ENCODE measurements at places on chromosomes 2 and 18. TPM values are rescaled to one million over a fixed set of nuclear protein-coding genes. Genes with fewer than 3 reads are reported as not detected.

The MAP3K19 gene
- total RNA-seq: not detected

The SRD5A2 gene
- 0.17 TPM for total RNA-seq

The GAL3ST2 gene
- total RNA-seq: not detected

The FAM237A gene
- not detected for total RNA-seq

The GRHL1 gene
- 6.2 TPM for total RNA-seq

The GBX2 gene
- 0.84 TPM for total RNA-seq

The FBXO48 gene
- total RNA-seq: 0.54 TPM

The RNF144A gene
- total RNA-seq: 23.5 TPM

The OTOF gene
- not detected for total RNA-seq

The SOWAHC gene
- 13.5 TPM for total RNA-seq

The KCNE4 gene
- 0.07 TPM for total RNA-seq

The SERPINB3 gene
- not detected for total RNA-seq

The ALKAL2 gene
- total RNA-seq: 2.8 TPM

The BMP10 gene
- total RNA-seq: not detected

The HEATR5B gene
- 18.3 TPM for total RNA-seq

DNA sequence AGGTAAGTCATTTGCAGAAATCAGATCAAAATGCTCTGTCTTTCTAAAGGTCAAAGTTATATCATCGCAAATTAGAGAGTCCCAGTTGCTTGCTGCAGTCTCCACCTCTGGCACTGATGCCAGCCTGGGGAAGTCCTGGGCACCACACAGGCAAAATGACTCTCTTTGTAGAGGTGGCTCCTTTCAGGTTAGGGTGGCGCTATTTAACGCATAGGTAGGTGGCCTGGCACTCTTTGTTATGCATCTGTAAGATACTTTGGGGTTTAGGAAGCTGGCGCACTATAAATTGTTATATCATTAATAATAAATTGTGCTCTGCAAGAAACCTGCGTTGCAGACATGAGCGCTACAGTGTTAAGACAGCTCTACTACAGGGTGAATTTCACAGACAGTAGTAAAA is 268.5 kb downstream of the ICOS start:
- DNase-seq: no peak

GRCh38 chr2:211854832-211855231 is 683.8 kb downstream of the ERBB4 start:
- no peak for DNase-seq

- no peak for DNase-seq
Measured at GRCh38 chr2:196244966-196245365, 73.6 kb upstream of the STK17B start.

DNA sequence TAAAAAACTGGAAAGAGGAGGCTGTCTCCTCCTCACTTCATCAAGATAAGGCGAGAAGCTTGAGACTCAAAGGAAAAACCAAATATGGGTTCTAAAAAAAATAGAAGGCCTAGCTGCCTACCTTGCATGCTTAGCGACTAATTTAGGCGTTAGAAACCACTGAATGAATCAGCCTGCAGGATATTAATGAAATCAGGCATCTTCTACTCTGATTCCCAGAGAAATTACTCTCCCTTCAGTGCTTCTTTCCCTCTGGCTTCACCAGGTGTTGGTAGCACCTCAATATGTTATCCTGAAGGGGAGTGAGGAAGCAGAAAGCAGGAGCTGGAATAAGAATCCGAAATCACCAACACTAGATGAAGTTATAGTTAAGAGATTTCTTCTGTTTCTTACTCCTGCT is 749.8 kb upstream of the NRXN1 start:
- DNase-seq: no peak

- no peak for DNase-seq
Measured at GRCh38 chr2:15729709-15730544, 138.3 kb downstream of the DDX1 start.

- no peak for DNase-seq
Measured at GRCh38 chr2:108449410-108450130, 564 bp downstream of the GCC2 start.

GRCh38 chr2:178066324-178066723 is 6.3 kb downstream of the PDE11A start:
- DNase-seq: no peak

DNA sequence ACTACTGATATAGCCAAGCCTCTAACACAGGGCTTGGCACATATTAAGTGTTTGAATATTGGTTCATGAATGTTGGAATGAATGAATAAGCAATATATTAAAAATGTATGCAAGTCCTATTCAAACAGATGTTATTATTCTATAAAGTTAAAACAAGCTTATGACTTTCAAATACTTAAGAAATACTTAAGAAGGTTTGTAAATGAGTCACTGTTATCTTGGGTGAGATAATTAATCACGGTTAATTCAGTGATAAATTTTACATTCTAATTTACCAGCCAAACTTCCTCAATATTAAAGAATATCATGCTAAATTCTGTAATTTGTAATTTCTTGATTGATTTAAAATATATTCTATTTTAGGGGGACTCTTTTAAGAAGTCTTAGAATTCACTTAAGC is 74.8 kb downstream of the RBMS1 start:
- DNase-seq: no peak

DNA sequence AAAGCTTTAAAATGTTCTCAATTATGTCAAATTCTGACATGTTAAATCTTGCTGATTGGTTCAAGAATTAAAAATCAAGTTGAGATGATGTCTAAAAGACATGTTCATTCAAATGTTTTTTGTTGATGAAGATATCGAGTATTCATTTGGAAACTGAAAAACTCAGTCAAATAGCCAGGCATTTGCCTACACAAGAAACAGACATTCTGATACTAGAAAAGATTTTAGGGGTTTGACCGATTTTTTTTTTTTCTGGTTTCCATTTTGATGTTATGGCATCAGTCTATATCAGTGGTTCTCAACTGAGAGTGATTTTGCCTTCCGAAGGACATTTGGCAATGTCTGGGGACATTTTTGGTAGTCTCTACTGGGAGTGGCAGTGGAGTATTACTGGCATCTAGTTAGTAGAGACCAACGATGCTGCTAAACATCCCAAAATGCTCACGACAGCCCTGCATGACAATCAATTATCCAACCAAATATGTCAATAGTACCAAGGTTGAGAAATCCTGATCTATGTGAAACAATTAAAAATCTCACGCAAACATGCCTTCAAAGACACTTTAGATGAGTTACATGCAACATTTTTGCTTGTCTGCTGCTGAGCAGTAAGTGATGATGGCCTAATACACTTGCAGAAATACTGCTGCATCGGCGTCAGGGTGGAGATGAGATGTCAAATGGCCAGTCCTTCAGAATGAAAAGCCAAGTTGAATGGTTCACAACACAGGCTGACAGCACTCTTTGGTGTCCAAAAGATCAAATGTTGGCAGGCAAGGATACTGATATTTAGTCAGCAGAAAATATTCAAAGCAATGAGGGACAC is 12.5 kb downstream of the RASGRP3 start:
- DNase-seq: no peak

DNA sequence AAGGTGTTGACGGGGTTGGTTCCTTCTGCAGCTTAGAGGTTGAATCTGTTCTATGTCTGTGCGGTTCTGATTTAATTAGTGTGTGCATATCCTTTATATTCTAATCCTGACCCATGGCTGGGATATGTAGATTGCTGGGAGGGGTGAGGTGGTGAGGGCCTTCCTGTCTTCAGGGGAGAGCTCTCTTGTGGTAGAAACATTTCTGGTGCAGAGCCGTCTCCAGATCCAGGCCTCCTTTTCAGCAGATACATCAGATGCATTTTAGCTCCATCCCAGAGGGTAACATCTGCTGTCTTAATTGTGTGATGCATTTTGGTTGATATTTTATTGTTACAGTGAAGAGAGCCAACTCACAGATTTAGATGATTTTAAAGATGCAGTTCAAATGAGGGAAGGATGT is 227.8 kb downstream of the AGAP1 start:
- no peak for DNase-seq

DNA sequence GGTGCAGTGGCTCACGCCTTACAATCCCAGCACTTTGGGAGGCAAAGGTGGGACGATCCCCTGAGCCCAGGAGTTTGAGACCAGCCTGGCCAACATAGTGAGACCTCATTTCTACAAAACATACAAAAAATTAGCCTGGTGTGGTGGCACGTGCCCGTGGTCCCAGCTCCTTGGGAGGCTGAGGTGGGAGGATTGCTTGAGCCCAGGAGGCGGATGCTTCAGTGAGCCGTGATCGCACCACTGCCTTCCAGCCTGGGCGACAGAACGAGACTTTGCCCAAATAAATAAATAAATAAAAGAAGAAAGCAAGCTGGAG is 91.7 kb upstream of the SEC11C start:
- DNase-seq: no peak

GRCh38 chr2:233999182-233999581 is 51.3 kb upstream of the SPP2 start:
- no peak for DNase-seq

DNA sequence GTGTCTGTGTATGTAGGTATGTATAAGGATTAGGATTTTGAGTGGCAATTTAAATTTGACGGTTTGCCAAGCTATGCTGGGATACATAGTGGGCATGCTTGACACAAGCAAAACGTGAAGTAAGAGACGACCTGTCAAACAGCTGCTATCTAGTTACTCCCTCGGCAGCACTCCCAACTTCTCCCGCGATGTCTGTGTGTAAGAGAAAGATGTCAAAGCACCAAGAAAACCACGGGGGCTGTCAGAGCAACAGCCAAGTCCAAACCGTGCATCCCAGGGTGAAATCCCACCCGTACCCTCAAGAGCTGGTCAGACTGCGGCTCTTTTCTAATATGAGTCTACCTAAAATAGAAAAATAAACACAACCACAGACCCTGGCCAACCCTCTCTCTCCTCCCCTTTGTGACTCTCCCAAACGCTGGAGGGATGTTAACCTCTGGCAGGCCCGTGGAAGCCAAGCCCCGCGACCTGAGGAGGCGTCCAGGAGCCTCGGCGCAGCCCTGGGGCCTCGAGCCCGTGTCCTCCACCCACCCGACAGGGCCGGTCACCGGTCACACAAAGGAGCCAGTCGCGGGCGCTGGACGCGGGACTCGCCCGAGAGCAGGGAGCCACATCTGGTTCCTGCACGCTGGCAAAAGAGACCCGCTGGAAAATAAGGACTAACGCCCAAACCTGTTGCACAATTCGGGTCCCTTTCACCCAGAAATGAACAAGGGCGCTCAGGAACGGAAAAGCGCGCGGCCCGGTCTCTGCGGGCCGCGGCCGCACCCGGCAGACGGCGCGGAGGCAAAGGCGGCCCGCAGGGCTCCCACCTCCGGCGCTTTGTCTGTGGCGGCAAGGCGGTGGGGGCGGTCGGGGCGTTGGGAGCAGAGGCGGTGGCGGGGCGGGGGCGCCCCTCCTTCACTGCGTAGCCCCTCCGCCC is 925 bp downstream of the SESTD1 start:
- no peak for DNase-seq

GRCh38 chr2:125167152-125167551 is 1142.1 kb downstream of the CNTNAP5 start:
- DNase-seq: no peak

DNA sequence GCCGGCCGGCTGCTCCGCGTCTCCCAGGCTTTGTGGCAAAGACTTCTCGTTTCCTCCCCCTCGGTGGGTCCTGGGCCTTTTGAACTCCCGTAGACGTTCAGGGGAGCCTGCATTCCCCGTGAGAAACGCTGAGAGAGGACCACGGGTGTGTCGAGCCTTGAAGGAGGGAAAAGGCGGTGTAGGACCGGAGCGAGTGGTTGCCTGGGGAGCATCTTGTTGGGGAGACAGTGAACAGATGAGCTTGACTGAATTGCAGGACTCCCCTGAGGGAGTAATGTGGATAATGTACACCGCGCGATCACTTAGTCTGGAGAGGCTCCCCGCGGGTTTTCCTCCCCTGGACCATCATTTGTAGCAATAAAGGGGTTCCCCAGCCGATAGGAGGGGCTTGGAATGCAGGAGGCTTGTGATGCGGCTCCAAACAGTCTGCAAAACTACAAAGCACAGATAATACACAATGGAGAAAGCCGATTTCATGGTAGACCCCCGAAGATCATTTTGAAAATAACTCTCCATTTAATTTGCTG is 769 bp downstream of the ALMS1 start:
- no peak for DNase-seq

GRCh38 chr2:182506606-182507005 is 79.8 kb upstream of the PDE1A start:
- DNase-seq: no peak

- DNase-seq: no peak
Measured at GRCh38 chr18:74791501-74792194, 194.0 kb downstream of the ZNF407 start.

GRCh38 chr2:33264766-33265165 is 211.7 kb upstream of the RASGRP3 start:
- DNase-seq: no peak

GRCh38 chr18:39911716-39912115 is 2043.3 kb upstream of the PIK3C3 start:
- DNase-seq: no peak

GRCh38 chr2:134799936-134800335 is 38.5 kb upstream of the ACMSD start:
- no peak for DNase-seq

DNA sequence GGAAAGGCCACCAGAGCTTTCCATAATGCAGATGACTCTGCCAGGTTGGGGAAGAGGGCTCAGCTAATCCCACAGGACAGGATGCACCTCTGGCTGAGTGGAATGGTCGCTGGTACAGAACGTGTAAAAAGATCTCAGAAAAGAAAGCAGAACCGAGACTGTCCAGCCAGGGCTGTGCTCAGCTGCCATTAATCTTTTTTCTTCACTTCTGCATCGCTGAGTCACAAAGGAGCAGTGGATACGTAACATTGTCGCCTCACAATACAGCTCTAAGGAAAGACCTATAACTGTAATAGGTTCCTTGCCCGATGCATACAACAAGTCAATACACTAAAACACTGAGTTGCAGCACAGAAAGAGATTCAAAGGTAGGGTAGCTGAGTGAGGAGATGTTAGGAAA is 354.2 kb downstream of the EN1 start:
- no peak for DNase-seq

GRCh38 chr18:41077076-41077475 is 878.0 kb upstream of the PIK3C3 start:
- DNase-seq: no peak

GRCh38 chr18:70499218-70499691 is 210.4 kb downstream of the SOCS6 start:
- no peak for DNase-seq

- DNase-seq: no peak
Measured at GRCh38 chr2:9692456-9693195, 61.8 kb upstream of the YWHAQ start.

DNA sequence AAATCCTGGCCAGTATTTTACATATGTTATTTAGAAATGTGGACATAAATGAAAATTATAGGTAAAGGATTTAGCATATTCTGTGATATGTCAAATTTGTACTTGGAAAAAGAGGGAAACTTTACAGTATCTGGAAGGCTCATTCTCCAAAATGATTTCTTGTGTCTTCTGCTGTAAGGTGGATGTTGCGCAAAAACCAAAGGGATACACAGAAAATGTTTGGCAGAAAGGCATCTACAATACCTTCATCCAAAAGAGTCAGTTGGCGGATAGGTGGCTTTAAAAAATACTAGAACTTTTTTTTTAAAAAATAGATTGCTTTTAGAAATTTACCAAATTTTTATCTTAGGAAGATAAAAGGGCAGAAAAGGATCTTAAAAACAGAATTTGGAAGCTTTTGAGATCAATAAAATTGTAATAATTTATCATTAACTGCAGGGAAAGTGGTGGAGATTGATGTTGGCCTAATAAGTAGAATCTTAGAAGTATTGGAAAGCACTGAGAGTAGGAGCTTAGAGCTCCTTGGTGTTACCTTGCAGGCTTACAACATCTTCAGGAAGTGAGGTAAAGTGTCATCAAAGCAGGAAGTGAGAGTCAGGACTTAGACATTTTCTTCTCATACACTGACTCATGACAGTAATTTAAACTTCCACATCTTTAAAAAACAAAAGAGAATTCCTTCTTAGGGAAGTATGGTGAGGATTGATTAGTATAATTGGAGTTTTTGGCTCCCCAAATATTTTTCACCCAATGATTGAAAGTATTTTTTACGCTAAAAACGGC is 2.1 kb downstream of the NABP1 start:
- peak; percentile 77 for DNase-seq
